ENCODE measurements at places on chromosomes 1 and 21.
A peak's percentile ranks its signal among the peaks of the same experiment; 100 is the strongest.

DNA sequence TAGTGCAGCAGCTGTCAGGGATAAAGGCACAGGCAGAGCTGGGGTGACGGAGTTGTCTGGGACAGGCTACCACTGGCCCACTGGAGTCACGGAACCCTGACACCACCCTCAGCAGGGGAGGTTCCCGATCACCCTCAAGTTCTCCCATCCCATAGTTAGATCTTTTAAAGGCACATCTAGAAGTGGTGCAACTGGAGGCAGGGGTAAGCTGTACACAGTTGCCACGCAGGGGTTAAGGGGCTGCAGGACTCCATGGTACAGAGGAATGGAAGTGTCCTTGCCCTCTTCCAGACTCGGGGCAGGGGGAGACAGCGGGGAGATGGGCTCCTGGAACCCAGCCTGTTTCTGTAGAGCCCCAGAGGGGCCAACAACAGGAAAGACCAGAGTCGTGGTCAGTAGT, 13.3 kb downstream of the CC2D1B start:
- no peak for DNase-seq

GRCh38 chr21:32203877-32204480, 74.9 kb downstream of the MIS18A start:
- no peak for DNase-seq

GRCh38 chr1:59730759-59731478, 83.8 kb upstream of the HOOK1 start:
- no peak for DNase-seq

GRCh38 chr1:228036701-228037231, 30.0 kb downstream of the WNT3A start:
- no peak for DNase-seq

GRCh38 chr1:91608876-91609275, 108.2 kb downstream of the CDC7 start:
- no peak for DNase-seq

DNA sequence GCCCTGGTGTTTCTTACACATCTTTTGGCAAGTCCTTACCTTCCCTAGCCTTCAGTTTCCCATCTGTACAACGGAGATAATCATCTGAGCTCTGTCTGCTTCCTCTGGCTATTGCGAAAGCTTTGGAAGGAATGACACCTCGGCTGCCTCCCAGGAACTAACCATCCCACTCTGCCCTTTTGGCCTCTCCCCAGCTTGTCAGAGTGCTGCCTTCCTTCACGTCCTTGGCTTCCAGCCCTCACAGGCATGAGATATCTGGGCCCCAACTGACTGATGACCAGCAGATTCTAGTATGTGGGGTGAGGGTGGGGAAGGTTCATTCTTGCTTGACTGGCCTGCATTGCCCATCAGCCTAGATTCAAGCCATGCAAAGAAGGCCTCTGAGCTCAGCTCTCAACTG, 253.1 kb upstream of the FGGY start:
- no peak for DNase-seq

DNA sequence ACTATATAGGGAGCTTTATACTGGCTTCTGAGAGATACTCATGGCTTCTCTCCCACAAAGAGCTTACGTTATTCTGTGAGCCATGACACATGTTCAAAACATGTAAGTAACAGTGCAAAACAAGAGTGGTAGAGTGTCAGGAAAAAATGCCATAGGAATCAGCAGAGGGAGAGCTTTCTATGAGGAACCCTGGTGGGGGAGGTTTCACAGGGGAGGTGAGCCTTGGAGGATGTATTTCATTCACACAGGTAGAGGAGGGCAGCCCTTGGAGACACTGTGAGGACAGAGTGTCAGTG, 72.7 kb upstream of the LYST start:
- DNase-seq = no peak

GRCh38 chr1:199287647-199288046, 648.8 kb downstream of the PTPRC start:
- no peak for DNase-seq

GRCh38 chr1:166876540-166876838, 425 bp upstream of the TADA1 start:
- no peak for DNase-seq

GRCh38 chr1:41838266-41838665, 80.5 kb downstream of the HIVEP3 start:
- no peak for DNase-seq

GRCh38 chr1:31344503-31344902, 28.4 kb downstream of the FABP3 start:
- no peak for DNase-seq

- no peak for DNase-seq
These were observed 68.9 kb downstream of the DMAP1 start for GRCh38 chr1:44281962-44282703.

DNA sequence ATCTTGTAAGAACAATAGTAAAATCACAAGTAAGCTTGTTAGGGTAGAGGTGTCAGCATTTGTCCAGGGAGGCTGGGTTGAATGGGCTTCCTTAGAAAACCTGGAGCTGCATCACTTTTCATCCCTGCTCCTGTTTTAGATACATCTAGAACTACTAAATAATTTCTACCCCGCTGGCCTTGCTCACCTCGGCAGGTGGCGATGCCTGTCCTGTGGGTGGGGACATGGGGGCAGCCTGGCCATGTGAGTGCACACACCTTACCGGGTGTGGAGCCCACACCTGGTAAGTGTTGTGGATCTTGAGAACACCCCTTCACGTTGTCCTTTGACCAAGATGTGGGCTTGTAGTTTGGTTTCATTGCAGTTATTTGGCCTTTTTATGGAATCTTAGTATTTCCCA, 29.7 kb downstream of the URB2 start:
- no peak for DNase-seq

- no peak for DNase-seq
These were observed 32.9 kb downstream of the FMO4 start for GRCh38 chr1:171346881-171347280.

- DNase-seq = no peak
These were observed 13.7 kb downstream of the MYOG start for GRCh38 chr1:203072002-203072602.

GRCh38 chr1:187261637-187262036, 432.9 kb downstream of the PLA2G4A start:
- DNase-seq = peak; percentile 99

- DNase-seq = no peak
These were observed 19.8 kb upstream of the PTP4A2 start for GRCh38 chr1:31957701-31958674.

GRCh38 chr1:19534281-19534680, 48.9 kb upstream of the CAPZB start:
- DNase-seq = no peak

DNA sequence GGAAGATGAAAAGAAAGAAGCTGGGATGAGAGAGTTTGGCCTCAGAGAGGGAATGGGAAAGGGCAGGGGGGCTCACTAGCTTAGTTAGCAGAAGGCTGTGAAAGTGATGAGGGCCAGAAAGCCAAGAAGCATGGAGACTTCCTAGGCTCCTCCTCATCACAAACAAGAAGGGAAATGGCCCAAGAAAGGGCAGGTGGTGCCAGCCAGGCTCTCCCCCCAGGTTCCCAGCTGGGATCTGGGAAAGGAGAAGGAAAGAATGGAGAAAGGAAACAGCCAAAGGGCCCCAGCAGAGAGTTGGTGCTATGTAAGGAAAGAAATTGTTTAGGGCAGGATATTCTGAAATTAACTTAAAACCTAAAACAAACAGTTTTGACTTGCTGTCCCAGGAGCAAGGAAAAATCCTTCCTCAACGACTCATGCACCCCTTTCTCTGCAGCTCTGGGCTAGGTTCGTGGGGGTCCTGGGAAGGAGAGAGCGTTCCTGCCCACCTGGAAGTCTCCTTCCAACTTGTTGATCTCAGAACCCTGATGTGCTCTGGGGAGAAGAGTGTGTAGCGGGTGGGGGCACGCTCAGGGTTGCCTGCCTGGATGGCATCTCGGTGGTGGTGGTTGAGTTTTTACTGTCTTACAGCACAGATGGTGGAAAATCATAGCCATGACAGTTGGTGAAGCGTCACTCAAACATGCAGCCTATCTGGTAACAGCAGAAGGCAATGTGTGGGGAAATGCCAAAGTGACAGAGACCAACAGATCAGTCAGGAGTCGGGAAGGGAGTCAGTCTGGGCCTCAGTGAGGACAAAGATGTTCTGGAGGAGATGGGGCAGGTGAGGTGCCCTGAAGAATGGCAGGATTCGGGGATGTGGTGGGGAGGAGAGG, 147.3 kb downstream of the CLIC6 start:
- DNase-seq = no peak

DNA sequence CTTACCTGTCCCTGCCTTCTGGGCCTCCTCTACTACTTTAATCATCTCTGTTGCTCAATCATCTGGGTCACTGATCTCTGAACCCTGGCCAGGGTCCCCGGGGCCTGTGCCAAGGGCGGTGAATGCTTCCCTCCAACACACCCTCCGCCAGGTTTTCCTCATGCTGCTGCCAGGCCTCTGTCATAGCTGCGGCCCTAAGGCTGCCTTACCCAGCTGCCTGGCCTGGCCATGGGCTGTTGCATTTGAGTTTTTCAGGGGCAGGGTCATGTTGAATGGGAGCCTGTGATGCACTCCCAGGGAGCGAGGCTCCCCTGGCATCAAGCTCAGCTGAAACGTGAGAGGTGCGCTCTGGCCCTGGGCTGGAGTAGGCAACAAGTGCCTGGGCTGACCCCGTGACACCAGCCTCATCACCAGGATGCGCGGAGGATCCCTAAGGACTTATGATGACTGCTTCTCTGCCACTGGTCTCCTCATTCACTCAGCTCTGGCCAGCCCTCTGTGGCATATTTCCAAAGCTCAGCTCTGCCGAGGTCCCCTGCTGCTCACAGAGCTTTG, 7.6 kb downstream of the EDN2 start:
- DNase-seq = no peak

GRCh38 chr1:203289281-203289981, 15.9 kb upstream of the BTG2 start:
- no peak for DNase-seq

GRCh38 chr1:102032534-102032933, 35.8 kb upstream of the OLFM3 start:
- no peak for DNase-seq

- no peak for DNase-seq
These were observed 4.1 kb upstream of the TMCO1 start for GRCh38 chr1:165772739-165773138.

DNA sequence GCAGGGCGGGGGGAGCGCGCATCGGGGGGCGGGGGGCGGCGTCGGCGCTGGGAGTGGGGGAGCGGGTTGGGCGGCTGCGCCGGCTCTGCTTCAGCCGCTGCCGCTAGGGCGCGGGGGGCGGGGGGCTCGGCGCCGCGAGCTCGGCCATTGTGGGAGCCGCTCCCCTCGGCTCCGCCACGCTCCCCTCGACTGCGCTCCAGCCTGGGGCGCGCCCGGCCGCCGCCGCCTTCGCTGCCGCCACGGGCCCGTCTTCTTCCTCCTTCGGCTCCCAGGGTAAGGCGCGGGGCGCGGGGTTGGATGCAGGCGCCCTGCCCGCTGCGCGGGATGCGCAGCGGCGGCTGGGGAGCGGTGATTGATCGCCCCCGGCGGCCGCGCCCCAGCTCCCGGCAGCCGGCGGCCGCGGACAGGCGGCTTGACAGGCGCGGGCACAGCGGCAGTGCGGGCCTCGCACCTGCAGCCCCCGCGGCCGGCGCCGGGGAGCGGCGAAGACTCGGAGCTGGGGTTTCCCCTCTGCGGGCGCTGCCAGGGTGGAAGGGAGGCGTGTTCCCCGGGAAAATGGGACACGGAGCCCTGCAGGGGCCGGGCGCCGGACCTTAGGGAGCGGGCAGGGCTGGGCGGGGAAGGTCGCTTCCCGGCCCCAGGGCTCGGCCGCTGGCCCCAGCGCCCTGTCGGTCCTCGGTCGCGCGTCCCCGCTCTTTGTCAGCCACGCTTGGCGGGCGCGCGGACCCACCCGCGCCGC, 55.3 kb downstream of the NDUFS5 start:
- DNase-seq = no peak

- DNase-seq = no peak
These were observed 396.7 kb downstream of the PTPRU start for GRCh38 chr1:29632806-29633615.

DNA sequence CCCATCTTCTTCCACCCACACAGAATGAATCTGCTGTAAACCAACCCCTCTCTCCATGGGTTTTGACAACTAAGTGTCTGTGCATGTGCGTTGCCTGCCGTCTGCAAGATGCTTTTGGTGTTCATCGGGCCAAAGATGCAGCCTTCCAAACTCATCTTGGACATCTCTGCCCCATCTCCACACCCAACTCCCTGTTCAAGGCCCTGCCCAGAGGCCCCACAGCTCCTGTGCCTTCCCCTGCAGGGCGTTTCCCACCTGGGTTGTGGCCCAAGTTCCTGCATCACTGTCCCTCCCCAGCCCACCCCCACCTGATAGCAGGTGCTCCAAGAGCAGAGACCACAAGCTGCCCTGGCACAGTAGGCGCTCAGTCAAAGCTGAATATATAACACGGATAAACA, 103.2 kb downstream of the BCAR3 start:
- DNase-seq = no peak

All from NCI-H2081 (cell line).